ENCODE measurements at places on chromosomes 4 and X. TPM values are rescaled to one million over a fixed set of nuclear protein-coding genes. Genes with fewer than 3 reads are reported as not detected.
A peak's percentile ranks its signal among the peaks of the same experiment; 100 is the strongest.

GRCh38 chr4:143514901-143515300 is 1.4 kb downstream of the SMARCA5 start:
- peak; percentile 35 for DNase-seq

DNA sequence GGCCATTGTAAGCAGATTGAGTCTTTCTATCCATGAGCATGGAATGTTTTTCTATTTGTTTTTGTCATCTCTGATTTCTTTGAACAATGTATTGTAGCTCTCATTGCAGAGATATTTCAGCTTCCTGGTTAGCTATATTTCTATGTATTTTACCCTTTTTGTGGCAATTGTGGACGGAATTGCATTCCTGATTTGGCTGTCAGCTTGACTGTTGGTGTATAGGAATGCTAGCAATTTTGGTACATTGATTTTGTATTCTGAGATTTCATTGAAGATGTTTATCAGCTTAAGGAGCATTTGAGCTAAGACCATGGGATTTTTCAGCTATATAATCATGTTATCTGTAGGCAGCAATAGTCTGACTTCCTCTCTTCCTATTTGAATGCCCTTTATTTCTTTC is 154.6 kb downstream of the GUCY2F start:
- DNase-seq: no peak

DNA sequence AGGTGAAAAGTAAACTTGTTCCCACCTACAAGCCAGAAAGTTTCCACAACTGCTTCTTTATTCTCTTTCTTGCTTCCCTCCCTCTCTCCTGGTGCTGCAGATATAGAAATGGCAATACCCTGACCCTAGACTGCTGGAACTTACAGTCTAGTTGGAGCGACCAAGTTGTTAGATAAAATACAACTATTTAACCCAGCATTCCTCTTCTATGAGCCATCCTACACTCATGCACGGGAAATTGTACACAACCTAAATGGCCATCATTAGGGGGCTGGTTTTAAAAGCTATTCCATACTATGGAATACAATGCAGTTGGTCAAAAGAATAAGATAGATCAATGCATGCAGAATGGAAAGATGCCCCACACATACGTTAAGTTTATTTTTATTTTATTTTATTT is 41.1 kb downstream of the PJA1 start:
- DNase-seq: peak; percentile 56

DNA sequence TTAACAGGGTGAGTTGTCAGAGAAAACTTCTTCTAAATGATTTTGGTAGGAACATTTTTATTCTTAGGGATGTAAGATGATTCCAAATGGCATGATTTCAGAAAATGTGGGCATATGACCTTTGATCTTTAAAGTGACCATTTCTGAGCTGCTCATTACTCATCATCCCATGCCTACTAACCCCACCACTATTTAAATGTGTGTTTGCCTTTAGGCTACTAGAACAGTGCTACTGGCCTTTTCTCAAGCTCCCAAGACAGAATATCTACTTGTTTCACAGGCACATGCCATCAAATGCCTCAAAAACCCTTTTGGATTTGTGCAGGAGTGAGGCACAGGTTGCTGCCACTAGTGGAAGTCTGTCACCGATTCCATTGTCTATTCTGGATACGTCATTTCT is 428.2 kb downstream of the ADAM29 start:
- DNase-seq: no peak

GRCh38 chr4:41734371-41734770 is 14.2 kb downstream of the PHOX2B start:
- DNase-seq: no peak

DNA sequence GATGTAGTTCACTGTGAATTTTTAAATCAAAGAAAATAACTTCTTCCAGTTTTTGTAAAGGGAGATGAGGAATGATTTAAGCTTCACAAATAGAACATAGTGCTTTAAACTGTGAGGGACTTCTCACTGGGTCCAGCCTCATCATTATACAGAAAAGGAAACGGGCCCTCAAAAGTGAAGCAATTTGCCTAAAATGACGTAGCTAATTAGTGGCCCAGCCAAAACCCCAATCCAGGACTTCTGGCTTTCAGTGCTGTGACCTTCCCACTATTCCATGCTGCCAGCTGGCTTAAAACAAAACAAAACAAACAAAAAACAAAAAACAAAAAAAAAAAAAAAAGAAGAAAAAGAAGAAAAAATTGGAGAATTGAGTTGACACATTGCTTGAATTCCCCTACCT is 45.0 kb upstream of the STOX2 start:
- DNase-seq: no peak

DNA sequence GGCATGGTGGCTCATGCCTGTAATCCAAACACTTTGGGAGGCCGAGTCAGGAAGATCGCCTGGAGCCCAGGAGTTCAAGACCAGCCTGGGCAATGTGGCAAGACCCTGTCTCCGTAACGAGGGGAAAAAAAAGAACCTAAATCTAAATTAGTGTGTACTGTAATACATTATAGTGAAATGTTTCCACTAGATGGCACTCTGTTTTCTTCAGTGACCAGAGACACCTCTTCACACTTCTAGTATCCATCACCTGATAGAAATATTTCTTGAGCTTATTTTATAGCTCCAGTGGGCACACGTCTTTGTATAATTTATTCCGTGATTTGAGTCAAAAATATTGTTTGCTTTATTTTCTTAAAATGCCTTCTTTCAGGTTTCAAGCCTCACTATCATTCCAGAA is 600.9 kb upstream of the DIPK2B start:
- DNase-seq: peak; percentile 57

- peak; percentile 20 for DNase-seq
These were observed 24.9 kb upstream of the C1QTNF7 start for GRCh38 chr4:15402974-15403373.

GRCh38 chrX:151973851-151974335 is 583 bp downstream of the GABRE start:
- peak; percentile 72 for DNase-seq

DNA sequence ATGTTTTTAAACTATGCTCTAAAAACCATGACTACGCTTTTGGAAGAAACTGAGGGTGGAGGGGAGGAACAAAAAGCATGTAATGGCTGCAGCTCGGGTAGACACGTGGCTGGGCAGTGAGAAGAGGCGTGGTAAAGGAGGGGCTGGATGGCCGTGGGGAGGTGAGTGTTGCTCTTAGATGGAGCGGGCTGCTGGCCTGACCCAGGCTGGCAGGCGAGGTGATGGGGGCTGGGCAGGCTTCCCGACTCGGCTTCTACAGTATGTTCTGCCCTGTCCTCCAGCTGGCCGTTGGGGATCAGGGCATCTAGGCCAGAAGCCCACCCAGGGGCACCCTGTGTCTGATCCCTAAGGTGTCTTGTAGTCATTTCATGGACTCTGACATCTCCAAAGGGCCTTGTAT is 60.7 kb downstream of the EFHC2 start:
- no peak for DNase-seq

DNA sequence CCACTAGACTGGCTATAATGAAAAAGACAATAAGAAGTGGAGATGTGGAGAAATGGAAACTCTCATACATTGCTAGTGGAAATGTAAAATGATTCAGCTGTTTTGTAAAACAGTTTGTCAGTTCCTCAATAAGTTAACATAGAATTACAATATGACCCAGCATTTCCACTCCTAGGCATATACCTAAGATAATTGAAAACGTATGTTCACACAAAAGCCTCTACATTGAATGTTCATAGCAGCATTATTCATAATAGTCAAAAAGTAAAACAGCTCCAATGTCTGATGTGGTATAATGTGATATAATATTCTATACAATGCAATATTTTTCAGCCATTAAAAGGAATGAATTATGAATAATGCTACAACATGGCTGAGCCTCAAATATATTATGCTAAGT is 10.2 kb downstream of the EDA start:
- no peak for DNase-seq

DNA sequence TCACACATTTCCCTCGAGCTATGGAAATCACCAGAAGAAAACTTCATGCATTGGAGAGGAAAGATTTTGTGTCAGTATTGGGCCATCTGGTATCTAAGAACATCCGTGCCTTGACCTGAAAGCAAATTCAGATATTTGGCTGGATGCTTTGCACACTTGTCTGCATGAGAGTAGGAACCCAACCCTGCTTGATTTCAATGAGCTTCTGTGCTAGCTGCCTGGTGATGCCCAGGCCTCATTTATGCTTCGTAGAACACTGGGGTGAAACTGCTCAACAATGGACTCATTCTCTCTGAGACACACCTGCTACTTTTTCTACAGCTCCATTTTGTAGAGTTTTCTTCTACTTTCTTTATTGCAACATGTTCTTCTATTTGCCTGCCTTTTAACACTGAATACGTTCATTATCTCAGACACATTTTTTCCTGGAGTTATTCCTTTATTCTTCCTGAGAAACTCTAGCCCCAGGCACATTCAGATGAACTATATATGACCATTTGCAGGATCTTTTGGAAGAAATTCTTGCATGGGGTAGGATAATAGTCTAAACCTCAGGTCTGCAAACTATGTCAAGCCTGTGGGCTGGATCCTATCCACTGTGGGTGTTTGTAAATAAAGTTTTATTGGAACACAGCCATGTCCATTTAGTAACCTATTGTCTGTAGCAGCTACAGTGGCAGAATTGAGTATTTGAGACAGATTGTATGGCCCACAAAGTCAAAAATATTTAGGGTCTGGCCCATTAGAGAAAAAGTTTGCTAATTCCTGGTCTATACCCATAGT is 83.8 kb upstream of the CLCN4 start:
- DNase-seq: no peak

- DNase-seq: no peak
These were observed 137.6 kb downstream of the CPZ start for GRCh38 chr4:8730159-8730558.

DNA sequence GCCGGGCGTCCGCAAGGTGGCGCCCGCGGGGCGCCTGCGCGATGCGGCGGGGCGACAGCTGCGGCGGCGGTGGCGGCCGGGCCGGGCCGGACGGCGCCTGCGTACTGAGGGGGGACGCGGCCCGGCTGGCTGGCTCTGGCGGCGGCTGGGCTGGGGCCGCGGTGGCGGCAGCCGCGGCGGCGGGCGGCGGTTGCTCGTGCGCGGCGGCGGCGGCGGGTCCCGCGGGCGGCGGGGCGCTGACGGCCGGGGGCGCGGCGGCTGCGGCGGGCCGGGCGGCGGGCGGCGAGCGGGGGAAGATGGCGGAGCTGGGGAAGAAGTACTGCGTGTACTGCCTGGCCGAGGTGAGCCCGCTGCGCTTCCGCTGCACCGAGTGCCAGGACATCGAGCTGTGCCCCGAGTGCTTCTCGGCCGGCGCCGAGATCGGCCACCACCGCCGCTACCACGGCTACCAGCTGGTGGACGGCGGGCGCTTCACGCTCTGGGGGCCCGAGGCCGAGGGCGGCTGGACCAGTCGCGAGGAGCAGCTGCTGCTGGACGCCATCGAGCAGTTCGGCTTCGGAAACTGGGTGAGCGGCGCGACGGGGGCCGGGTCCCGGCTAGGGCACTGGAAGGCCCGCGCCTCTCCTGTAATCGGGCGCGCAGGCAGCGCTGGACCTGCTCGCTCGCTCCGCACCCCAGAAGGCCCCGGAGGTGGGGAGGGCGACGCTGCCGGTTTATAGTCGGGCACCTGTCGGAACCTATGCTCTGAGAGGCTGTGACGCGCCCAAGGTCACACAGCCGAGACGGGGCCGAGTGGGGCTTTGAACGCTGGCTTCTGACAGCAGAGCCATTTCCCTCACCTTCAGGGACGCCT is at the start of gene TADA2B:
Gene TADA2B, plus strand, starts transcription at position 89 of the 853 bp plus-strand sequence. Its CDS starts 208 bp downstream, at position 297.
- peak; percentile 71 for DNase-seq

DNA sequence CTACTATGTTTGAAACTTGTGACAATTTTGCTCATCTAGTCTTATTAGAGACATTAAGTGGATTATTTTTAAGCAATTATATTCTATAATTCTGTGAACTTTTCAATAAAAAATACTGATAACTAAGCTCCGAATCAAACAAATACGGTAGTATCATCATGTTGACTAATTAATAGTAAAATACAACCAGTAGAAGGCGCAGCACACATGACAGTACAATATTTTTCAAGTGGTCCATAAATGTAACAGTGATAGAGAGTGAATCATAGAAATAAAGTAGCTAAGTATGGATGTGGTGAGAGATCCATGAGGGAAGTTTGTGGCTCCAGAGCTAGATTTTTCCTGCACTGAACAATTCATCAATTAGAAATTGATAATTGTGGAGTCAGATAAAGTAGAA is 666.2 kb downstream of the KCTD8 start:
- DNase-seq: no peak

- DNase-seq: peak; percentile 53
These were observed 58.0 kb upstream of the CHRDL1 start for GRCh38 chrX:110853610-110854009.

DNA sequence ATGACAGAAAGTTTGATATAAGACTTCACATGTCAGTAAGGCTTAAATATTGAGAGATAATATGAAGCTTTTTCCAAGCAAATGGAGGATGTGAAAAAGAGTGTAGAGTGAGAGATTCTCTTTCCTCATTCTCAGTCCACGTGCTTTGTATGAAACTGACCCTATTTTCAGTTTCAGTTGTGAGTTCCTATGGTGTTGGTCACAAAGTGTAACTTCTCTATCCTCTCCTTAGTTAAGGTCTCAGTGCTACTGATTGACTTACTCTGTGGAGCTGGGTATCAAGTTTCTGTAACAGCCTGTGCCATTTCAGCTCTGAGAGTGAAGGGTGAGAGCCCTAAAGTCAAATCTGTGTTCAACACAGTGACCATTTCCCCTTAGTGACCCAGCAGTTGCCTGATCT is 277.2 kb downstream of the EPHA5 start:
- DNase-seq: no peak

GRCh38 chrX:15194146-15194545 is 75.7 kb downstream of the ASB9 start:
- peak; percentile 47 for DNase-seq

DNA sequence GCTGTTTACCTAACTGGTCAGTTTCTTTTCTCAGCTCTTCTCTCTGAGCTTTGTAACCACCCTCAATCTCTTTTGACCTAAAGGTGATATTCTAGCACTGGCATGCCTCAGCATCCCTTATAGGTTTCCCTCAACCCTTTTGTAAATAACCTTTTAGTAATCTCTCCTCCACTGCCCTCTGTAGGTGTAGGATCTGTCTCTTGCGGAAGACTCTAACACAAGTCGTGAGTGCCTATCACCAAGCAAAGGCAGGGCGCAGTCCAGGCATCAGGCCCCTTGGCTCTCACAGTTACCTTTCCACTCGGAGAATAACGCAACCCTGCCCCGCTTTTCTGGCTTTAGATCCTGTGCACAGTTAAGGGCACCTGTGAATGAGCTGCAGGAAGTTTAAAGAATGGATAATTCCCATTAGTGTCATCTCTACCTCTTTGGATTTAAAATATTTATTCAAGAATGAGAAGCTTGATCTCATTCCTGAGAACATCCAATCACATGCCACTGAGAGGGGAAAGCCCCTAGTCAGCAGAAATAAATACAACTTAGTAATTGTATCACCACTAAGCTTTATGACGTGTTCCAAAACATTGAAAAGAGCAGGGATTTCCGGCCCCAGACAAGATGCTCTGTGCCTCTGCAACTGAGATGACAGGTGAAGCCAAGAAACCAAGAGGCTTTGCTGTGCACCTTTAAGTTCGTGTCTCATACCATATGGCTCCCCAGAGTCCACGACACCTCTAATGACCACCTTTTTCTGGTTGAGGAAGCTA is 58.8 kb downstream of the SPINK2 start:
- DNase-seq: no peak

The AMOT gene
- total RNA-seq: 1.5 TPM

The OPHN1 gene
- 4.5 TPM for total RNA-seq

The TCEAL3 gene
- total RNA-seq: 33.4 TPM

The RS1 gene
- not detected for total RNA-seq

The ZC4H2 gene
- 3.2 TPM for total RNA-seq

The TREX2 gene
- 0.76 TPM for total RNA-seq

The STOX2 gene
- total RNA-seq: not detected

The FMR1NB gene
- total RNA-seq: not detected

The NUDT11 gene
- 12.4 TPM for total RNA-seq

The CD38 gene
- not detected for total RNA-seq

The EVC2 gene
- 8.0 TPM for total RNA-seq

The MAGEA8 gene
- total RNA-seq: not detected

All from GM23248 (cell line).